Esophagus squamous epithelium (tissue), 5 donors: ENCODE measurements at places on chromosomes 16 and 17.

GRCh38 chr17:3566551-3566950 is 8.9 kb upstream of the TRPV3 start:
- DNase-seq, result no peak

- no peak for DNase-seq
Measured at GRCh38 chr16:12362482-12363458, 386.2 kb downstream of the SNX29 start.

- DNase-seq, result no peak
Measured at GRCh38 chr17:65975878-65976277, 216.1 kb downstream of the CEP112 start.

GRCh38 chr16:84514874-84515835 is 10.7 kb upstream of the MEAK7 start:
- peak; percentile 42 for DNase-seq

GRCh38 chr16:71927383-71927782 is 32.1 kb downstream of the IST1 start:
- DNase-seq, result no peak
